Activated CD4-positive, alpha-beta memory T cell treated with anti-CD3 and anti-CD28 coated beads, Interleukin-2, amount 10 ng/mL, durations not matched to agents 7 days and 5 days (primary cell): ENCODE measurements at places on chromosomes 7 and 10. TPM values are rescaled to one million over a fixed set of nuclear protein-coding genes. Genes with fewer than 3 reads are reported as not detected.

Gene ENTPD1
- 29.7 TPM for total RNA-seq

Gene CELF2
- 213 TPM for total RNA-seq

Gene GTPBP4
- 50.9 TPM for total RNA-seq

Gene ZNF679
- not detected for total RNA-seq

Gene GPR26
- not detected for total RNA-seq

GRCh38 chr10:103202319-103202718 is 9.2 kb upstream of the NT5C2 start:
- H3K4me1 ChIP-seq = peaks cover 7% of the 10 kb centered on the region
- no peak overlapping the region for H3K27ac ChIP-seq
- no peak for DNase-seq

- no peak for DNase-seq
- no peaks in the 10 kb centered on the region for H3K4me1 ChIP-seq
- no peak overlapping the region for H3K4me3 ChIP-seq
- H3K36me3 ChIP-seq = no peaks in the 10 kb centered on the region
These were observed 423.2 kb upstream of the PCDH15 start for GRCh38 chr10:55224007-55224781.

DNA sequence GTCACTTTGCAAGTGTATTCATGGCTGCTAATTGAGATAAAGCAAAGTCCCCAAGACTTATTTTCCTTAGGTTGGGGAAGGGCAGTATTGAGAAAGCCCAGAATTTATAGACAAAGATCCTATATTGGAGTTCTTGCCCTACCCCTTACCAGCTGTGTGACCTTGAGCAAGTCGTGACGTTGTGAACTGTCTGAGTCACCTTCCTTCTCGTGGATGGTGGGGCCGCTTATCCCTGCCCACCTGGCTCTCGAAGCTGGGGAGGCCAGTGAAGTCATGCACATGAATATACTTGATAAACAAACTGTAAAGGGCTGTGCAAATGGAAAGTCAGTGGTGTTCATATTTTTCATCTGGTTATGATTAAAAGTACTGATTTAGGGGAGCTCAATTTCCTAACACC is 127.4 kb downstream of the TACC2 start:
- DNase-seq = no peak
- no peaks in the 10 kb centered on the region for H3K36me3 ChIP-seq
- H3K4me3 ChIP-seq = no peak overlapping the region
- peaks cover 3% of the 10 kb centered on the region for H3K4me1 ChIP-seq

DNA sequence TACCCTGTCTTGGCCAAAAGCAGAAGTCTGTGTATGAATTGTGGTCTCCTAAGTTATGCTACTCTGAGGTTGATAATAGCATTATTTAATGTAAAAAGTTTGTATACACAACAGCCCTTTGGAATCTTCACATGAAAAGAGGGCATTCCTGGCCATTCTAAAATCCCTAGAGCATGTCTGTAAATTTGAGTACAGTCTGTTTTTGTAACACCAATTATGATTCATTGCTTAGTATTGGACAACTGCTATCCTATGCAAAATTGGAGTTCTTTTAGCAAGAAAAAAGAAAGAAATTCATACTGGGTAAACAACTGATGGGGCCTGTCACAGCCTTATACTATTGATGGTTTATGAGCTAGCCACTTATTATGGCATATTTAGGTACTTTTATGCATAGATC is 10.2 kb downstream of the CUTC start:
- peaks cover 7% of the 10 kb centered on the region for H3K4me1 ChIP-seq
- H3K27me3 ChIP-seq = no peaks in the 10 kb centered on the region
- H3K36me3 ChIP-seq = peaks cover 73% of the 10 kb centered on the region
- H3K4me3 ChIP-seq = no peak overlapping the region
- DNase-seq = no peak

DNA sequence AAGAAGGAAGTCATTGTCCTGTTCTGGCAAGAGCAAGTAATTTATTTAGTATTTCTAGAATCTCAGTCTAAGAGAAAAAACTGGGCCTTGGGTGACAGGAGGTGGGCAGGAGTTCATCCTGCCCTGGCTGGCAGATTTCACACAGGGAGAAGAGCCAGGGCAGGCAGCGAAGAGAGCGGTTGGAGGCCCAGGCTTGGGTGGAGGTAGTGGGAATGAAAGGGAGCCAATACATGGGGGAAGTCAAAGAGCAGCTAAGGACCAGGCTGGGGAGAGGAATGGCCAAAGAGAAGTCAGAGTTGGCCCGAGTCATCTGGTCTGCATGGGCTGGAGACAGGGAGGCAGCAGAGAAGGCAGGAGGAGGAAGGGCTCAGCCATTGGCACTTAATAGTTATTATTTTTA is 51.4 kb downstream of the HECW1 start:
- H3K4me3 ChIP-seq = no peak overlapping the region
- no peak overlapping the region for H3K27ac ChIP-seq
- DNase-seq = no peak
- peaks cover 4% of the 10 kb centered on the region for H3K27me3 ChIP-seq

- H3K4me3 ChIP-seq = peak overlapping the region; percentile 72
- no peaks in the 10 kb centered on the region for H3K27me3 ChIP-seq
- peak; percentile 83 for DNase-seq
- H3K4me1 ChIP-seq = peaks cover 20% of the 10 kb centered on the region
- peaks cover 22% of the 10 kb centered on the region for H3K36me3 ChIP-seq
- no peak overlapping the region for H3K27ac ChIP-seq
These were observed 197.4 kb downstream of the RNLS start for GRCh38 chr10:88385601-88386203.

- DNase-seq = no peak
- no peaks in the 10 kb centered on the region for H3K4me1 ChIP-seq
- no peaks in the 10 kb centered on the region for H3K36me3 ChIP-seq
- no peak overlapping the region for H3K4me3 ChIP-seq
These were observed 258.7 kb downstream of the AUTS2 start for GRCh38 chr7:69857014-69857413.

DNA sequence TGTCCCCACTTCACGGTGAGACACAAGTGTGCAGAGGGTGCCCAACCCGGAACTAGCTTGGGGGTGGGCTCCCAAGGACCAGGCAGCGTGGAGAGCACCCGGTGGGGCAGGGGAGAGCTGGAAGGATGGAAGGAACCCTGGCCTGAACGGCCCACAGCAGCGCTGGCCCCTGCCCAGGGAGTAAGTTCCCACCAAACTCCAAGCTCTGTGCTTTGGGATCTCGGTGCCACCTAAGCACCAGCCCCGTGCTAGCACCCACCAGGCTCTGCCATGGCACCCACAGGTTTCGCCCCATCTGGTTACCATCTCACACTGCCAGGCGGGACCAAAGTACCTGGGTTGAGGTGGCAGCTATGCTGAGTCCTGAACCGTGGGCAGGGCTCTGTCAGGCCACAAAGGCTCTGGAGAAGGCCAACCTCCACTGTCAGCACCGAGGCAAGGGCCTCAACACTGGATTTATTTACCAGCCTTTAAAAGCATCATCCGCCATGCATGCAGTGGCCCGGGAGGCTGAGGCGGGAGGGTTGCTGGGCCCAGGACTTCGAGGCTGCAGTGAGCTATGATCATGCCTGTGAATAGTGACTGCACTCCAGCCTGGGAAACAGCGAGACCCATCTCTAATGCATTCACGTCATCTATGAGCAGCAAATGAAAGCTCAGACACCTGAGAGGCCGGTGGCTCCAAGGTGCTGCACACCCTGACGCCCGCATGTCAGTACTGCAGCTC is 16.0 kb downstream of the GPER1 start:
- H3K27me3 ChIP-seq = no peaks in the 10 kb centered on the region
- peaks cover 28% of the 10 kb centered on the region for H3K4me1 ChIP-seq
- H3K36me3 ChIP-seq = no peaks in the 10 kb centered on the region
- H3K4me3 ChIP-seq = peak overlapping the region; percentile 50
- no peak for DNase-seq
- peak overlapping the region; percentile 77 for H3K27ac ChIP-seq

DNA sequence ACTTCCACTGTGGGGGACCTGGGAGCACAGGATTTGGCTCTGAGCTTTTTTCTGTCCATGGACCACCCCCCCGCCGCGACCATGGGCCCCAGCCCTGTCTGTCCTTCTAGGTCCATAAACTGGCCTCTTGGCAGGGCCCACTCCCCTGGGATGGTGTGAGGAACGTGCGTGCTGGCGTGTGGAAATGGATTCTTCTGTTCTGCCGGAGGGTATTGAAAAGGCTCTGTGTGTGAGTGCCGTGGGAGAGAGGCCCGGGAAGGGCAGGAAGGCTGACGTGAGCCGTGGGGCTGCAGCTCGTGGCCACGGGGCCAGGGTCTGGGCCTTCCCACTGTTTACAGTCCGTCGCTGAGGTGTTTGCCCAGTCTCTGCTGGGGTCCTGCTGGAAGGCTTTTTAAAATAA is 123.7 kb downstream of the GRK5 start:
- no peak overlapping the region for H3K27ac ChIP-seq
- DNase-seq = no peak
- peaks cover 15% of the 10 kb centered on the region for H3K4me1 ChIP-seq
- H3K36me3 ChIP-seq = peaks cover 19% of the 10 kb centered on the region

GRCh38 chr7:100198266-100198665 is 20.5 kb downstream of the STAG3 start:
- H3K27ac ChIP-seq = no peak overlapping the region
- H3K36me3 ChIP-seq = peaks cover 2% of the 10 kb centered on the region
- peaks cover 9% of the 10 kb centered on the region for H3K27me3 ChIP-seq
- DNase-seq = no peak
- H3K4me1 ChIP-seq = peaks cover 1% of the 10 kb centered on the region
- H3K4me3 ChIP-seq = no peak overlapping the region

GRCh38 chr7:24757353-24758275 is at the start of gene GSDME:
Gene GSDME, minus strand, starts transcription at chr7:24757464. Its CDS starts 7,690 bp downstream, at chr7:24749774.
- peak; percentile 36 for DNase-seq
- peaks cover 25% of the 10 kb centered on the region for H3K4me1 ChIP-seq
- H3K27me3 ChIP-seq = peaks cover 65% of the 10 kb centered on the region
- H3K4me3 ChIP-seq = peak within 1 kb of the TSS; percentile 74
- H3K27ac ChIP-seq = no peak within 1 kb of the TSS

DNA sequence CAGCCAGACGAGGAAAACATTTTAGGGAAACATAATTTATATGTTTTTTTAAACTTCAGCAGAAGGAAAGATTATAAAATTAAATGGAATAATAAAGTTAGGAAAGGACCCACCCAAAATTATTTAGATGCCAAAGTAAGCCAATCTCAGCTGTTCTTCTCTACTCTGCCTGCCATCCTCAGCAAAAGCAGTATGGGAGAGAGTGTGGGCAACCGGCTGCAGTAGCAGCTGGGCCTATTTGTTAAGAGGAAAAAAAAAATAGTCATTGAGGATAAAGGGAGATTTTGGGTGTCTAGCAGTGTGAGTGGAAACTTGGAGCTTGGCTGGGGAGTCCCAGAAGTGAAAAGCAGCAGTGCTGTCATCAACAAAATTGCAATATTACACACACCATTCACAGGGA is 15.4 kb downstream of the SEMA3E start:
- no peak overlapping the region for H3K4me3 ChIP-seq
- no peak overlapping the region for H3K27ac ChIP-seq
- no peaks in the 10 kb centered on the region for H3K4me1 ChIP-seq
- DNase-seq = no peak

GRCh38 chr7:11177793-11178192 is 204.1 kb downstream of the PHF14 start:
- H3K36me3 ChIP-seq = no peaks in the 10 kb centered on the region
- H3K27ac ChIP-seq = no peak overlapping the region
- H3K4me1 ChIP-seq = no peaks in the 10 kb centered on the region
- no peaks in the 10 kb centered on the region for H3K27me3 ChIP-seq

- no peak overlapping the region for H3K27ac ChIP-seq
- H3K4me1 ChIP-seq = peaks cover 15% of the 10 kb centered on the region
- H3K4me3 ChIP-seq = no peak overlapping the region
- DNase-seq = no peak
- no peaks in the 10 kb centered on the region for H3K36me3 ChIP-seq
These were observed 1.2 kb upstream of the AKR1E2 start for GRCh38 chr10:4824791-4825310.

DNA sequence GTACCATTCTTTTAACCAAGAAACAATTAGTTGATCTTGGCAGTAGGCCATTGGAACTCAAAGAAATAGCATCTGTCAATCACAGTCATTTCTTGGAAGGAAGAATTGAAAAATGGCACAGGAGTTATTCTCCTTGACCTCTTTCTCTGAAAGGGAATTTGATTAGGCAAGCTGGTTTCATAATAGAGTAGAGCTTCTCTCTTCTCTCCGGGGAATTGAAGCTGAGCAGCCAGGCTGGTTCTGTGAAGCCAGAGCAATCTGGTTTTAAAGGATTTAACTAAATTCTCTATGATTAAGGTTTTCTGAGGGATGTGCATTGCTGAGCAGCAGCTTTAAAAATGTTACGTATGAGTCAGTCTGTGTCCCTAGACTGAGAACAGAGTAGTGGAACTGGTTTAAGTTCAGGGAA is 70.2 kb downstream of the AHCYL2 start:
- H3K27ac ChIP-seq = no peak overlapping the region
- H3K4me3 ChIP-seq = no peak overlapping the region
- no peak for DNase-seq
- no peaks in the 10 kb centered on the region for H3K36me3 ChIP-seq

- DNase-seq = no peak
- H3K4me1 ChIP-seq = peaks cover 8% of the 10 kb centered on the region
- peaks cover 18% of the 10 kb centered on the region for H3K27me3 ChIP-seq
These were observed 60.2 kb downstream of the THNSL1 start for GRCh38 chr10:25076506-25077177.

GRCh38 chr7:8638076-8638475 is 204.7 kb downstream of the NXPH1 start:
- H3K27me3 ChIP-seq = no peaks in the 10 kb centered on the region
- no peak overlapping the region for H3K27ac ChIP-seq
- DNase-seq = no peak
- H3K4me1 ChIP-seq = no peaks in the 10 kb centered on the region
- H3K4me3 ChIP-seq = no peak overlapping the region

DNA sequence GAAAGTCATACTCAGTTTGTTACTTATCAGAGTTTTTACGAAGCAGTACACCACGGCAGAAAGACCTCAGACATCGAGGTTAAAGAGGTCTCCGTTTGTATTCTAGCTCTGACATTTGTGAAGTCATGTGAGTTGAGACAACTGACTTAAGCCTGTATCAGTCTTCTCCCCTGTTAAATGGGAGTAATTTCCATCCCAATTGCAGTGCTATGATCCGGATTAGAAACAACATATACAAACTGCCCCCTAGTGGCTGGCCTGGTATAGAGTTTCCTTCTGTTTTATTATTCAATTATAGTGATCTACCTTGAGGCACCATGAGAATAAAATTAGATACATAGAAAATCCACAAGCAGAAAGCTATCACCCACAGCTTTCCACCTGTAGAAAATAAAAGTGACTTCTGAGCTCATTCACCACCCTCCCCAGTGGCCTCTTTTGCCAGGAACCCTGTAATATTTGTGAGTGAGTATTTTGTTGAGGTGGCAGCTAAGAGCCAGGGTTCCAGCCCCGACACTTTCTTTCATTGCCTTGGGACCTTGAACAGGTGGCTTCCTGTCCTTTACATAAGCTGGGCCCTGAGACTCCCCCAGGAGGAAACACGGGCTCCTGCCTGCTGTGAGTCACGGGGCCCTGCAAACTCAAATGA is 607.2 kb upstream of the MGMT start:
- no peak overlapping the region for H3K4me3 ChIP-seq
- H3K4me1 ChIP-seq = no peaks in the 10 kb centered on the region
- no peak for DNase-seq
- no peaks in the 10 kb centered on the region for H3K36me3 ChIP-seq
- no peak overlapping the region for H3K27ac ChIP-seq
